ENCODE measurements at places on chromosomes 4 and X.
A peak's percentile ranks its signal among the peaks of the same experiment; 100 is the strongest.

DNA sequence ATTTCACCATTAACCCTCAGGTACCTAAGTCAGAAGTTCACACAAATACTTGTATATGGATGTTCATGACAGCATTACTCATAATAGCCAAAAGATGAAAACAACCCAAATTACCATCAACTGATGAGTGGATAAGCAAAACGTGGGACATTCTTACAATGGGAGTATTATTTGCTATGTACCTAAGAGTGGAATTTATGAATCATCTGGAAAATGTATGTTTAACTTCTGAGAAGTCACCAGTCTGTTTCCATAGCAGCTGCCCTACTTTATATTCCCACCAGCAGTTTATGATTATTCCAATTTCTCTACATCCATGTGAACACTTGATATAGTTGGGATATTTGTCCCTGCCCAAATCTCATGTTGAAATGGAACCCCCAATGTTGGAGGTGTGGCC is 1478.9 kb downstream of the PCDH19 start:
- no peak for DNase-seq

DNA sequence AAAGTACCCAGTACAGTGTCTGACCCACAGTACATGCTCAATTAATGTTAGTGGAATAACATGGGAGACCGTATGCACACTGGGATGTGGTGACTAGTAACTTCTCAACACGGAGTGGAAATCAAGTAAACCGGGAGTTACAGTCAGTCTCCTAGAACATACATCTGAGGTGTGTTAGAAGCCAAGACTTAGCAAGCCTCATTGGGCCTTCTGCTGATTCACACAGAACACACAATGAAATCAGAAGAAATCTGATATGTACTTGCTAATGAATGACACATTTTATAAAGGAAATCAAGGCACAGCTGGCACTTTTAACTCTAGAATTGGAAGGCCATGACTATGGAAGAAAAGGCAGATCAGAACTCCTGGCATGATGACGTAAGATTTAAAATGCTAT is 13.0 kb downstream of the TRAPPC2 start:
- DNase-seq, result no peak

- no peak for DNase-seq
Measured at GRCh38 chrX:148984238-148984637, 483.8 kb downstream of the AFF2 start.

- DNase-seq, result no peak
Measured at GRCh38 chr4:174111422-174111821, 172.0 kb downstream of the FBXO8 start.

DNA sequence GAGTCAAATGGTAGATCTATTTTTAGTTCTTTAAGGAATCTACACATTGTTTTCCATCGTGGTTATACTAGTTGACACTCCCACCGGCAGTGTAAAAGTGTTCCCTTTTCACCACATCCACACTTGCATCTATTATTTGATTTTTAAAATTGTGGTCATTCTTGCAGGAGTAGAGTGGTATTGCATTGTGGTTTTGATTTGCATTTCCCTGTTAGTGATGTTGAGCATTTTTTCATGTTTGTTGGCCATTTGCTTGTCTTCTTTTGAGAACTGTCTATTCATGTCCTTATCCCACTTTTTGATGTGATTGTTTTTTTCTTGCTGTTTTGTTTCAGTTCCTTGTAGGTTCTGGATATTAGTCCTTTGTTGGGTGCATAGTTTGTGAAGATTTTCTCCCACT is 70.0 kb downstream of the TAB3 start:
- DNase-seq, result no peak

DNA sequence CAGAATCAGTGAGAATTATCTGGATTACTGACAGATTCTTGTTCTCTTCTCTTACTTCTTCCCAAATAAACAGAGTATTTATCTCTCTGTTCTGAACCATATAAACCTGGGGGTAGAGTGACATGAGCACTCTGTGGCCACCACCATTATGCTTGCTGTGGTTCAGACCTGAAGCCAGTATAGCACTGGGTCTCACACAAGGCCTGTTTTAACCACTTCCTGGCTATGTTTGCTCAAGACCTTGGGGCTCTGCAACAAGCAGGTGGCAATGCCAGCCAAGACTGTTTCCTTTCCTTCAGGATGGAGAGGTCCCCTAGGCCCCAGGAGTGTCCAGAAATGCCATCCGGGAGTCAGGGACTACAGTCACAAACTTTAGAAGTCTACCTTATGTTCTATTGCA is 21.7 kb upstream of the HEPH start:
- no peak for DNase-seq

DNA sequence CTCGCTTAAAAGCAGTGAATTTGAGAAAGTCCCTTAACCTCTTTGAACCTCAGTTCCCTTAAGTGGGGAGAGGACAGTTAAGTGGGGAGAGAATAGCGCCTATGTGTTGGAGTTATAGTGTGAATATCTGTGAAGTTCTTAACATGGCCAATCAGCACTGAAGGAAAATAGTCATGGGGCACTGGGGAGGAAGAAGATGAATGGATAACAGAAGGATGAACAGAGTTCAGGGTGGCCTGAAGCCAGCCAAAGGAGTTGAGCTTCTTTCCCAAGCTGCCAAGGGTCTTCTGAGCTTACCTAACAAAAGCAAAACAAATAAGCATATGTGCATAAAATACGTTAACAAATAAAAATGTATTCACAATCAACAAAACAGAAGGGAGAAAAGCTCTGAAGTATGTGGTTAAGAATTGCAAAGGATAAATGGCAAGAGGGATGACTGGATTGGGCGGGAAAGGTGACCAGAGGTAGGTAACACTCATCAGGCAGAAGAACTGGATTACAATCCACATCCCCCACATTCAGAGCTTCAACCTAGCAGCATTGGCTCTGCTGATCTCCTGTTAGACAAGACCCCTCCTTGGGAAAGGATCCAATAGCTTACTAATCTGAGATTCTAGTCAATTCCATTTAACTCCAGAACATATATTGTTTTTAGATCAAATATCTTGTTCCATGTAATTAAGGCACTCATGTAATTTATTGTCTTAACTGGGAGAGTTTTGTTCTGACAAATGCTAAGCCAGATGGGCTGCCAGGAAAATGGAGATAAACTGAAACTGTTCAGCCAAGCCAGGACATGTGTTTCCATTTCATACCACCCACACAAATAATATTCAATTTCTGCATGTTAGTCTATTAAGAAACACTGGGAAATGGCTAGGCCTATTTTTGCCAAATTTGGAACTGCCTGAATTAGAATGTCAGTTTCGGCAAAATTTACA is 221.2 kb downstream of the LDB2 start:
- DNase-seq, result no peak

DNA sequence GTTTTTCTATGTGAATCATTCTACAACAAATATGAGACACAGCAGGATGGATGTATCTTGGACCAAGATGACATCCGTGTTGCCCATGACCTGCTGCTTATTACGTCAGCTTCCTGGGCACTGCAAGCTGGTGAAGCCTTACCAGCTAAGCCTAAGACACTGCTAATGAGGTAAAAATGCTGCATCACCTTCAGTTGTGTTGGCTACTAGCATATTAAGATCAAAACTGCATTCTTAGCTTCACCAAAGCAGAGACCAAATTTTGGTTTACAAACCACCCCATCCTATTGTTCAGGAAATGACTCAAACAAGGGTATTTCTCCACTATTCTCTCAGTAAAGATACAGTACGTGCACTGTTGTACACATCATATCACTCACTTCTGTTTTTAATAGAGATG is 50.3 kb downstream of the MAML3 start:
- DNase-seq, result peak; percentile 53

- no peak for DNase-seq
Measured at GRCh38 chr4:89658701-89659024, 178.3 kb downstream of the SNCA start.

GRCh38 chrX:76148041-76148665 is 24.7 kb upstream of the PBDC1 start:
- peak; percentile 2 for DNase-seq

- DNase-seq, result no peak
Measured at GRCh38 chr4:180434131-180434895, 1808.9 kb upstream of the TENM3 start.

DNA sequence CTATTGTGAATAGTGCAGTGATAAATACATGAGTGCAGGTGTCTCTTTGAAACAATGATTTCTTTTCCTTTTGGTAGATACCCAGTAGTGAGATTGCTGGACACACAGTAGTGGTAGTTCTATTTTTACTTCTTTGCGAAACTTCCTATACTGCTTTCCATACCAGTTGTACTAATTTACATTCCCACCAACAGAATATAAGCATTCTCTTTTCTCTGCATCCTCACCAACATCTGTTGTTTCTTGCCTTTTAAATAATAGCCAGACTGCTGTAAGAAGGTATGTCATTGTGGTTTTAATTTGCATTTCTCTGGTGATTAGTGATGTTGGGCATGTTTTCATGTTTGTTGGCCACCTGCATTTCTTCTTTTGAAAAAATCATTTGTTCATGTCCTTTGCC is 105.9 kb downstream of the COL4A6 start:
- no peak for DNase-seq

GRCh38 chrX:65688403-65688871 is 21.0 kb downstream of the MSN start:
- DNase-seq, result peak; percentile 81

- DNase-seq, result no peak
Measured at GRCh38 chr4:29005838-29006237, 1714.3 kb upstream of the PCDH7 start.

- DNase-seq, result no peak
Measured at GRCh38 chr4:73902038-73902637, 32.9 kb downstream of the CXCL1 start.

GRCh38 chr4:112895811-112896608 is 153.4 kb upstream of the ANK2 start:
- DNase-seq, result no peak

DNA sequence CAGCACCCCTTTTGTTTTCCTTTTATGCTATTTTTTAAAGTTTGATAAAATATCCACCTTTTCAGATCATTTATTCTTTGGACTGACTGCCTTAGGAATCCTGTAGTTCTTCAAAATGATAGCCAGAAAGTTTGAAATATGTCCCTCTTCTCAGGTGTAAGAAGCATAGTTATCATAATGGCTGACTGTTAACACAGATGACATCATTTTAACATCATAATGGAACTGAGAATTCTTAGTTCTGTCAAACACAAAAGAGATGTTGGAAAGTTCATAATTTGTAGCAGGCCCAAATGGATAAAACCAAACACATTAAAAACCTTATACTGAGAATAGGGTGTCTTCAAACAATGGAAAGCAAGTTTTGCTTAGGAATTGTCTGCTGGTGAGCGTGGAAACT is 1254.4 kb downstream of the ADGRL3 start:
- DNase-seq, result no peak

- peak; percentile 11 for DNase-seq
Measured at GRCh38 chr4:90419124-90419711, 292.0 kb downstream of the CCSER1 start.

GRCh38 chr4:119643306-119644042 is 14.9 kb upstream of the PDE5A start:
- no peak for DNase-seq

- DNase-seq, result peak; percentile 84
Measured at GRCh38 chrX:38868941-38869401, 67.7 kb downstream of the MID1IP1 start.

- no peak for DNase-seq
Measured at GRCh38 chrX:108396188-108396891, 41.9 kb downstream of the COL4A6 start.

DNA sequence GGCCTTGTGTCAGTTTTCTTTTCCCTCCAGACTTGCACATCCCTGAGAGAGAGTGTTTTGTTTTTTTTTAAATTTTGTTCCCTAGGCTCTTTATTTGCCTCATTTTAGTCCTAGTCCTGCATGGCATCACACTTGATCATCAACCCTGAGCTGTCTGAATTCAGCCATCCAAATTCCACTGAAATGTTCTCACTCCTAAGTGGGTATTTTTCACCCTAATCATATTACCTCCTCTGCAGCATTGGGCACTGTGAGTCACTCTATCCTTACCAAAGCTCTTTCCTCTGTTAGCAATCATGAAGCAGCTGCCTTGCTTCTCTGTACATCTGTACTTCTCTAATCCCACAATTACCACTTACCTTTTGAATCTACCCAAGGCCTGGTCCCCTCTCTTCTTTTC is 356.6 kb upstream of the MAGEB2 start:
- no peak for DNase-seq

- DNase-seq, result peak; percentile 68
Measured at GRCh38 chr4:152476796-152477195, 59.1 kb downstream of the FBXW7 start.

DNA sequence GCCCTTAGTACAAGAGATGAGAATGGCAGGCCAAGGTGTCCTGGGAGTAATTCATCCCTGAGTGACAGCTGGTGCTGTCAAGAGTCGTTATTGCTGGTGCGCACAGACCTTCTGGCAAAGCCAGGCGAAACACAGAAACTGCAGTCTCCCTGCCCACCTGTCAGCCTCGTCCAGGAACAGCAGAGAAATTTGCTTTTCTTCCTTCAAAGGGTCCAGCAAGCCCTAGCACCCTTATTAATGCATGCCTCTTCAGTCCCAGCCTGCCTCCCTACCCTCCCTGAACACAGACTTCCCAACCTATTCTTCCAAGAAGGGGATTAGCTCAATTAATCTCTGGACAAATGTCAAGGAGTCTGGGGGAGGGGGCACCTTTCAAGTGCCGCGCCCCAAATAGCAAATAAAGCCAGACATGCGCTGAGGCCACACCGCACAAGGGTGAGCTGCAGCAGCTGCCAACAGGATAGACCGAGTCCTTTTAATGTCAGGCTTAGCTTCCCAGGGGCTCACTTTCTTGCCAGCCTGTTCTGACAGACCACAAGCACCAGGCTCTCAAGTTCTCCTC is 250.7 kb upstream of the RASGEF1B start:
- no peak for DNase-seq

DNA sequence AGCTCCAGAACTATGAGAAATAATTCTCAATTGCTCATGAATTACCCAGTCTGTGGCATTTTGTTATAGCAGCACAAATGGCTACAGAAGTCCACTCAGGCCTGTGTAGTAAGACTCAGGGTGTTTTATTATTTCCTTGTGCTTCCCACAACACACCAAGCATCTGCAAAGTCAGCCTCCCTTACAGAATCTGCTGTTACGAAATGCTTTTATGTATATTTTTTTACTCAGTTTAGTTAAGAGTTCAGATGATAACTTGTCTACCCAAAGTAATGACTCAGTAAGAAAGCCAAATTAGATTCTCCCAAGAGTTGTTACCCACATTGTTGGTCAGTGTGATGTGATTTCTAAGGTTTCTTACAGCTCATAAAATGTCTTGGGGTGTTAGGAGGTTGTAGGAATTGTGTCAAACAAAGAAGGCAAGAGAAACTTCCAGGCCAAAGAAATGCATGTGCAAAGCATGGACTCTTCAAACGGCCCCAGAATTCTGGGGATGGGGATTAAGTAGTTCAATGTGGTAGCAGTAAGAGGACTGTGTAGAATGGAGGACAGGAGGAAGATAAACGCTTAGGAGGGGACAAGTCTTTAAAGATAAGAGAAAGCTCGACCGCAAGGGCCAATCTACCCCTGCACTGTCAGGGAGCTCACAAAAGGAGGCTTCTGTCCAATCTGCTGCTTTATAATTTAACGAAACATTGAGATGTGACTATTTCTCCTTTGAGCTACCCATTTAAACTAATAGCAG is 35.4 kb upstream of the TMEM184C start:
- DNase-seq, result no peak

- no peak for DNase-seq
Measured at GRCh38 chr4:83830138-83830888, 294.4 kb downstream of the GPAT3 start.
